Bronchial epithelial cell (primary cell): ENCODE measurements at places on chromosomes 5 and 9.
A peak's percentile ranks its signal among the peaks of the same experiment; 100 is the strongest.

GRCh38 chr5:129541648-129542251 is 81.7 kb downstream of the ADAMTS19 start:
- DNase-seq: peak; percentile 66

- no peak for DNase-seq
Measured at GRCh38 chr5:126819253-126819652, 42.3 kb downstream of the LMNB1 start.

DNA sequence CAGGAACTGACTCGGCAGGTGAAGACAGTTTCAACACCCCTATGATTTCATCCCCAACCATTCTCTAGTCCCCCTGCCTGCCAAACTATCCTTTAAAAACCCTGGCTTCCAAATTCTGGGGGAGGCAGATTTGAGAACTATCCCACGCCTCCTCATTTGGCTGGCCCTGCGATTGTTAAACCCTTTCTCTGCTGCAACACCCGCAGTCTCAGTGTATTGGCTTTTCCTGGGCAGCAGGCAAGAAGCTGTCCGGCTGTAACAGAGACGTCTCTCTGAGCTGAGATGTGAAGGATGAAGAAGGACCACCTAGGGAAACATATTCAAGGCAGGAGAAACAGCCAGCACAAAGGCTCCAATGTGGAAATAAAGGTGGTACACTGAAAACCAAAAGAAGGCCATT is 6.6 kb downstream of the ST6GALNAC6 start:
- DNase-seq: no peak

GRCh38 chr5:170483701-170484458 is 19.9 kb upstream of the KCNIP1 start:
- peak; percentile 13 for DNase-seq

DNA sequence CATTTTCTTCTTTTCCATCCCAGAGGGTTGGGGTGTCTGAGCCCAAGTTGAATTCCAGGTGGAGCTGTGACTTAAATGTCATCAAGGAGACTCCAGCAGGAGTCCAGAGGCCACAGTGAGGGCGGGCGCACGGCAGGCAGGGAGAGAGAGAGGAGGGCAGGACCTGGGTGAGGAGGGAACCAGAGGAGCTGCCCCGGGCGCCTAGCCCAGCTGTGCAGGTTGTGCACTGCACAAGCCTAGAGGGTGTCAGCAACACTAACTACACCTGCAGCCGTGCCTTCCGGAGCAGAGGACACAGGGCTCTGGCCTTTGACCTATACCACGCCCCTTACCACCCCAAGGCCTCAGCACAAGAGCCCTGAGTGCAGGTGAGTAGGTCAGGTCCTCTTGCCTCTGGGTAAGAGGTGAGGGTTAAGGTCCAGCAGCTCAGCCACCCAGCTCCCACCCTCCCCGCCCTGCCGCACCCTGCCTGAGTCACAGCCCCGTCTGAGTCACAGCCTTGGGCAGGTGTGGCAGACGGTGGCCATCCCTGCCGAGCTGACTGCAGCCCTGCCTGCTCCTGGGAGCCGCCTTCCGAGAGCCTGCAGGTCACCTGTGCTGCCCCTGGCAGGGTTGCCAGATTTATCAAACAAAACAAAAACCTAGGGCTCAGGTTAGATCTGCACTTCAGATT is 6.4 kb upstream of the AGPAT2 start:
- peak; percentile 83 for DNase-seq

GRCh38 chr9:78397045-78397444 is 100.1 kb downstream of the PSAT1 start:
- no peak for DNase-seq

DNA sequence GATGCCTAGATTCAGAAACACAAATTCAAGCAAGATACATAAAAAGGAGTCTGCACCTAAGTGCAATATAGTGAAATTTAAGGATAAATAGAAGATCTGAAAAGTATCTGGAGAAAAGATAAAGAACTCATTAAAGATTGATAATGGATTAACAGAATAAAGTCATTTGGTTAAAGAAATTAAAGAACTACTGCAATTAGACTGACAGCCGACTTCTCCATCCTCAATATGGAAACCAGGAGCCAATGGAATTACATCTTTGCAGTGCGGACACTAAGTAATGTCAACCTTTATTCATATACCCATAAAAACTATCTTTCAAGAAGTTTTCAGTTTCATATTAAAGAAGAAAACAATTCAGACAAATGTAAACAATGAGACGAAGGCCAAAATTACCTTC is 81.0 kb downstream of the MRPL36 start:
- DNase-seq: no peak
